CD4-positive, alpha-beta T cell treated with Interleukin-6 at 100 ng/mL for 8 hours (primary cell): ENCODE measurements at places on chromosomes 7 and 10.

- no peak for DNase-seq
These were observed 22.5 kb downstream of the EPHB4 start for GRCh38 chr7:100804681-100805431.

- no peak for DNase-seq
These were observed 98.9 kb downstream of the DYNC1I1 start for GRCh38 chr7:95871075-95871848.

- DNase-seq = no peak
These were observed 93.8 kb downstream of the CUX1 start for GRCh38 chr7:101910991-101911799.

DNA sequence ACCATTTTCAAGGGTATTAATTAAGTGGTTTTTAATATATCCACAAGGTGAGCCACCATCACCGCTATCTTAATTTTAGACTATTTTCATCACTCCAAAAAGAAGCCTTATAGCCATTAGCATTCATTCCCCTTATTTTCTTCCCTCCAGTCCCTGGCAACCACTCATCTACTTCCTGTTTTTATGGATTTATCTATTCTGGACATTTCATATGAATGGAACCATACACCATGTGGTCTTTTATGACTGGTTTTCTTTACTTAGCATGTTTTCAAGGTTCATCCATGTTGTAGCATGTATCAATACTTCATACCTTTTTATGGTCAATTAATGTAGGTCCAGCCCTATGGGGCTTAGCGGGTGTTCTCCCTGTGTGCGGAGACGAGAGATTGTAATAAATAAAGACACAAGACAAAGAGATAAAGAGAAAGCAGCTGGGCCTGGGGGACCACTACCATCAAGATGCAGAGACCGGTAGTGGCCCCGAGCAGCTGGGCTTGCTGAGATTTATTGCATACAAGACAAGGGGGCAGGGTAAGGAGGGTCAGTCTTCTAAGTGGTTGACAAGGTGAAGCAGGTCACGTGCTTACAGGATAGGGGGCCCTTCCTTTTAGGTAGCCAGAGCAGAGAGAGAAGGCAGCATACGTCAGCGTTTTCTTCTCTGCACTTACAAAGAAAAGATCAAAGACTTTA, 14.6 kb downstream of the WBP1L start:
- no peak for DNase-seq

- no peak for DNase-seq
These were observed 93.2 kb downstream of the INPP5A start for GRCh38 chr10:132630666-132631337.
